Stimulated activated CD8-positive, alpha-beta memory T cell treated with anti-CD3 and anti-CD28 coated beads, Interleukin-15, amount 100 ng/mL, for 24 hours (primary cell): ENCODE measurements at places on chromosomes 1 and 21.

DNA sequence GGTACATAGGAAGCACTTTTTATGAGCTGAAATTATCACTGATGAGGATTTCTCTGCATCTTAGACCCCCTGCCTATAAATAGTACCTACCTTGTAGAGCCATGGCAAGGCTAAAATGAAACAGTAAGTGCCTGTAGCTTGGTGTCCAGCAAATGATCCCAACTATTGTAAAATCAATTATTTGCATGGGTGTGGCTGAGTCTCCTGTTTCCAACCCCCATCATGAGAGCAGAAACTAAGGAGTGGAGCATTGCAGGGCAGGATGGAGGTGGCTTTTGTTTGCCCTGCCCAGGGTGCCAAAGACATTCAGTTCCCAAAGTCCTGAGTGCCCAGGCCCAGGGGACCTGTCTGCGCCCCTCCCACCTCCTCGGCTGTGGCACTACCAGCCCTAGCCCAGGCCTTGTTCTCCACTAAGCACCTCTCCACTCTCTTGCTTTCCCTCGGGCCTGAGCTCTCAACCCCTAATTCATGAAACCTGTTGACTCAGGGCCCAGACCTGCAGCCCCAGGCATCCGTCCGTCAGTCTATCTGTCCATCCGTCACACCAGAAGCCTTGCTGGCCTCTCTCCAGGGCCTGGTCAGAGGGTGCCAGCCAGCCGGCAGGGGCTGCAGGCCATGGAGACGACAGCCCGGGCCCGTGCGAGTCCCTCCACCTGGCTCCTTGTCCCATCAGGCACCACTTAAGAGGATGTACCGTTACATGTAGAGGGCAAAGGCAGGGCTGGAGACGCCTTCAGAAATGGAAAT lies 39.6 kb downstream of the PAX7 start:
- no peak for DNase-seq

DNA sequence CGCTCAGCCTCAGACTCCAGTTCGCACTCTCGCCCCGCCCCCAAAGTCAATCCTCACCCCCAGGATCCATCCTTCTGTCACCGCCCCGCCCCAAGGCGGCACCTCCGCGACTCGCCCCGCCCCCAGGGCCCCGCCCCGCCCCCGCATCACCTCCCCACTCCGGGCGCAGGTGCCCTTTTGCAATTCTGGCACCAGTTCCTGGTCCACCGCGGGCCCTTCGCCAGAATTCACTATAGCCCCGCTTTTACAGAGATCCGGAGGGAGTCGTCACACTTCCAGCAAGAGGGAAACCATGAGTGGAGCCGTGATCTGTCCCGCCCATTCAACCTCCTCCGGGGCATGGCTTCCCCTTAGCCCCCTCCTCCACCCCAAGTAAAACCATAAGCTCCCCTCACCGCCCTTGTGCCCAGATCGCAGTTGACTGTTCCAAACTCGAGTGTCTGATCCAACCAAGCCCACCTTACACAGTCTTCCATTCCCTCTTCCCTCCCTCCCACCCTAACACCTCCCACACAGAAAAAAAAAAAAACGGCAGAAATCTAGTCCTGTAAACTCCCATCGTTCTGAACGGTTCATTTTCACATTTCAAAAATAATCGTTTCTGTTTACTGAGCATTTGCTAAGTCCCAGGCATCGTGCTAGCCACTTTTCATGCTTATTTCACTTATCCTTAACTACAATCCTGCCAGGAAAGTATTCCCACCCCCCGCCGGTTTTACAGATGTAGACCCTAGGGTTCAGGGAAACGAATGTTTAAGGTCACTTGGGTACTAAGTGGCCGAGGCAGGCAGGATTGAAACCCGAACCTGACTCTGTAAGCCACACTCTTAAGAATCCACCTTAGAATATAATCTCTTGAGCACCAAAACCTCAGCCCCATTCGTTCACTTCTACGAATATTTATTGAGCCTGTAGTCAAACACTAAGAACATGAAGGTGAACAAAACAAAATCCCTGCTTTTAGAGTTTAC lies 1.3 kb upstream of the DNAJC16 start:
- no peak for DNase-seq

DNA sequence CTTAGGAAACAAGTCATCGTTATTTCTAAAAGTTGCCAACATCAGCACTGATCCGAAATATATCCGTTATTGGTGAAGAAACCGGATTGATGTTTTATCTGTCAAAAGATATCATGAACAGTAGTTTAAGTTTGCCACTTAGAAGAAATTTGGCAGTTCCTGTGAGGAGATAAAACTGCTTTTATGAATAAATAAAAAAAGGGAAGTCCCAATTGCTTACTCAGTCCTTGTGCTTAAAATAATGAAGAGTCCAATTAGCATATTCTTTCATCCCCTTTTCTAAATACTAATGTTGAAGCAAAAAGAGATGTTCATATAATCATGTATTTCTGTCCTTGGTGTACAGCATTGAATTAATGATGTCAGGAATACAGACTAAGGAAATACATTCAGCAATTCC lies 164.6 kb downstream of the NCAM2 start:
- DNase-seq, result no peak

DNA sequence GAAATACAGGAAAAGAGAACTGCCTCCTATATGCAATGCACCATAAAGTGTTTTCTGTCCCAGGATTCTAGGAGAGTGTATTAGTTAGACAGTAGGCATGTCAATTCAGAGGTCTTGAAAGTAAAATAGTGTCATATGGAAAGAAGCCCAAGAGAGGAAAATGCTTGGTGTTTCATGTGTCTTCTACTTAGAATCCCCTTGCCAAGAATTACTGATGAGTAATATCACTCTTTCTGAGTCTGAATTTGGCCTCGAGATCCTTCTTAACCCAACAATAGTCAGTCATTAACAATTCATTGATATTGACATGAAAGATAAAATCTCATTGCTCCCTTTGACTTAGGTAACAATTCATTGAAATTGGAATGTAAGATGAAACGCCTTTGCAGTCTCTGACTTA lies 972.2 kb downstream of the TTLL7 start:
- no peak for DNase-seq

DNA sequence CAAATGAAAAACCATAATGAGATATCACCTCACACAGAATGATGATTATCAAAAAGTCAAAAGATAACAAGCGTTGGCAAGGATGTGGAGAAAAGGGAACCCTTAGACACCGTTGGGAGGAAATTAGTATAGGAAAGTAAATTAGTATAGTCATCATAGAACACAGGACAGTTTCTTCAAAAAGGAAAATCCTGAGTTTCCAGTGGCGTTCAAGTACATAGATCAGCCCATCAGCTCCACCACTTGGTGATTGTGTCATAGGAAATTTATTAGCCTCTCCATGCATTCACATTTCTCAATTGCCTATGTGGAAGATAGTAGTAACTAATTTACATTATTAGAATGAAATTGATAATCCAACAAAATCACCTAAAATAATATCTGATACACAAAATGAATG lies 20.8 kb upstream of the GBP2 start:
- no peak for DNase-seq

DNA sequence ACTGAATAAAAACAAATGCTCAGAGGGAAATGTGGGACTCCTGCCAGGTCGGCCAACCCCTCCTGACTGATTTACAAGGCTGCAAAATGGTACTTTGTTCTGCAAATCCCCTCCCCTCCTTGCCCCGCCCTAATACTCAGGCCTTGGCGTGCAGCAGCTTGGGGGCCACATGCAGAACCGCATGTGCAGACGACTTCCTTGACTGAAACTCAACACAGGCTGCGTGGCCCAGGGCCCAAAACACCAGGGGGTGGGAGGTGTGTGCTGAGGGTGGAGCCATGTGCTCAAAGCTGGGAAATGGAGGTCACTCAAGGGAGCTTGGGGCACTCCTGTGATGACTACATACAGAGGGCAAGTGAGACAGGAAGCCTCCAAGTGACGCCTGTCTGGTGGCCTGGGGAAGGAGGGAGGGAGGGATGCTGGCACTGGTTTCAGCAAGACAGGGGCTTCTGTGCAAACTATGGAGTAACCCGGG lies 87.2 kb downstream of the MRPL37 start:
- peak; percentile 15 for DNase-seq

- no peak for DNase-seq
These were observed 55.2 kb downstream of the NGF start for GRCh38 chr1:115282807-115283208.

DNA sequence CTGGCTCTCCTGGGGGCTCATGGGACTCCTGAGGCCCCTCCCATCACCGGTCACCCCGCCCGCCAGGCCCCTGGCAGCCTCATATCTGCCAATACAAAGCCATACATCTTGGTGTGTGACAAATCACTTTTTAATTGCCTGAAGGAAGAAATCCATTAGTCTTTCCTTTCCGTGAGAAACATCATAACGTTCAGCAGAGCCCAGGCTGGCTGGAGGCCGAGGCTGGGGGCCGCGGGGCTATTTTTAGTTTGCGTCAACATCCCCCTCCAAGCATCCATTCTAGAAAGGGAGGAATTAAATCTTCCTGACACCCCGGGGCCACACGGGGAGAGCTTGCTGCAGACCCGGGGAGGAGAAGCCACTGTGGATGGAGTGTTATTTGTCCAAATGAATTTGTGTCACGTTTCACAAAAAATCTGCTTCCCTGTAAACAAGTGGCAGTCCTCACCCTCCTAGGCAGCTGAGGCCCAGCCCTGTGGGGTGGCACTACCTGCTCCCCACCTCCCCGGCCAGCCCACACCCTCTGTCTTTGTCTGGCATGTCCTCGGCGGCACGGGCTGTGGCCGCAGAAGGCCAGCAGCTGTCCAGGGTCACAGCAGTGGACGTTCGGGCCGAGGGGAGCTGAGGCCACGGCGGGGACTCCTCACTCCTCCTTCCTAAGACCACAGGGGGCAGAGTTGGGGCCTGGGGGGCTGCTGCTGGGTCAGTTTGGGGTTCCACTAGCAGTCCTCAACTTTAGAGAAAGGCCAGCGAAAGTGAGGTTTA lies 236.9 kb upstream of the VAMP3 start:
- no peak for DNase-seq

DNA sequence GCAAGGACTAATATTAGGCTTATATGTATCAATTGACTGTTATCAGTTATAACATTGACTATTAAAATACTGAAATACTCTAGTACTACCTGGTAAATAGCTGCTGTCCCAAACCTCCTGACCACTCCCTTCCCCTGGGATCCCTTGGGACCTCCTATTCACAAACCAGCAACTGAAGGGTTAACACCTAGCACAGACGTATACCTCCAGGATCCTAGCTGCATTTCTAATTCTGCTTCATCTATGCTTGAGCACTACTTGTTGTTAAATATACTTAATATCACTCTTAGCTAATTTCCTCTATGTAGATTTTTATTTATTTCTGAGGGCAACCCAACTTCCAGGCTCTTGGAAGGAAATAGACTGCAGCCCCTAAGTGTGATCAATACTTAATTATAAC lies 1.8 kb upstream of the NFYC start:
- no peak for DNase-seq

DNA sequence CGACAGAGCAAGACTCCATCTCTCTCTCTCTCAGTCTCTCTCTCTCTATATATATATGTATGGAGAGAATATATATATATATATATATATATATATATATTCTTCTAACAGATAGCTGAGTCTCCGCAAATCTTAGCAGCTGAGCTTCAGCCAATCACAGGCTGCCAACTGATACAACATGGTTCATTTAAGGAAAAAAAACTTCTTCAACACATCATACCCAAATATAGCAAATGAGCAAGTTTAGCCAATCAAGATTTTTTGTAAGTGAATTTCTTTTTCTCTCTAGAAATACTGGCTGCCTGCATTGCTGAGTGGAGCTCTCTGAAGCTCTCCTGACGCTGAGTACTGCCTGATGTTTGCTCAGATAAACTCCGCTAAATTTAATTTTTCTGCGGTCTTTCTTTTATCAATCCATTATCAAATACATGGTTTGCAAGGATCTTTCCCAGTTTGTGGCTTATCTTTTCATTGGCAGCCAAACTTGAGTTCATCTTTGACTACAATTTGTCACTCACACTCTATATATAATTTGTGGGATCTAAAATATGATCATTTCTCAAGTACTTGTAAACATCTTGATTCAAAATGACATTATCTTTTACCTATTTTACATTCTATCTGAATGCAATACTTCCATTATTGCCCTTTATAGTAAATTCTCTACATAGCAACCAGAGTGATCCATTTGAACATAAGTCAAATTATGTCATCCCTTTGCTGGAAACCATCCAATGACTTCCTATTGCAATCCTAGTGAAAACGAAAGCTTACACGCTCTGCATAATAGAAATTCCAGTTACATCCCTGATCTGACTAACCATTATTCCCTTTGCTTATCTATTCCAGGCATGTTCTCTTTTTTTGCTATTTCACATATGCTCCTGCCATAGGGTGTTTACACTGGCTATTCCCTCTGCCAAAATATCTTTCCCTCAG lies 2131.7 kb downstream of the MRPL39 start:
- DNase-seq, result no peak

DNA sequence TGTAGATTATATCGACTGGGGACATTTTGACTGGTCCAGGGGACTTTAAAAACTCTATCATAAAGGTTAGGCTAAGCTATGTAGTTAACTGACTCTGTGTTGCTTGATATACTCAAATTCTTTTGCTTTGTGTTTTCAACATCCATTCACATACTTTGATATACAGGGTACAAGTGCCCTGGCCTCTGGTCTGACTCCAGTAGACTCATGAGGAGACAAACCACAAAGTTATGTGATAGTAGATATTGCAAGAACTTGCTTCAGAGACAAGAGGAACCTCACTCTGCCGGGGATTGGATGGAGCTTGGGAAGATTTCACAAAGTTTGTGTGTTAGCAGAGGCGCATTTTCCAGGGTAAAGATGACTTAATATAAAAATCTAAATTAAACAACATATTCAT lies 1.3 kb downstream of the GORAB start:
- DNase-seq, result no peak

GRCh38 chr1:155078469-155079209 lies at the start of gene EFNA3:
Gene EFNA3 (plus strand): TSS chr1:155078837. CDS start chr1:155078942, 105 bp downstream.
- peak; percentile 42 for DNase-seq

- DNase-seq, result no peak
These were observed 11.4 kb downstream of the PRPF3 start for GRCh38 chr1:150332651-150333290.

DNA sequence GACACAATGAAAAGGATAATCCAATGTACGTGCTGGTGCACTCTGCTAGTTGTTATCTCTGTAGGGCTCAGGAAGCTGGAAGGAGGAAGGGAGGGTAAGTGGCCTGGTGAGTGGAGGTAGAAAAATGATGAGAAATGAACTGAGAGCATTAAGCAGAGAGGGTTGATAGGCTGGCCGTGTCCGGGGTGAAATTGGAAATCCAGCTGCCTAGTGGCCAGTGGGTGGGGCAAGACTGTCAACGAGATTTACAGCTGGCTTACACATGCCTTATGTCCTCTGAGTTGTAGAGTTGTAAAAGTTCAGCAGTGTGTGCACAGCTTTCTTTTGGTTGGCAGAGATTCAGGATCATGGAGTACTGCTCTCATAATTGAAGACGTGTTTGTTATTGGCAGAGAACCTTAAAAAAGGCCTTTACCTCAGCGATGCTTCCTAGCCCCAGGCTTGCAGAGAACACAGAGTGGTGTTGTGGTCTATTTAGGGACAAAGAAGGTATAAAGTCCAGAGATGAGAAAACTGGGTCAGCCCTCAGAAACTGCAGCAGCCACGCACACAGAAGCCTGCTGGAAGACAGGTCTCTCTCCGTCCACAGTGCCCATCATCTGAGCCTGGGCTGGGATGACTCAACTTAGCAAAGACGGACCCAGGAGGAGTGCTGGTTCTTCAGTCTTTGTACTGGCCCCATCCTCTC lies 132.4 kb downstream of the EDEM3 start:
- DNase-seq, result no peak

GRCh38 chr1:19300211-19300610 lies 11.6 kb upstream of the AKR7A3 start:
- DNase-seq, result no peak

- DNase-seq, result no peak
These were observed 701 bp upstream of the MUTYH start for GRCh38 chr1:45340816-45341466.

- peak; percentile 80 for DNase-seq
These were observed 103.4 kb upstream of the VAMP3 start for GRCh38 chr1:7667625-7668218.
